SIG-M5 (cell line): ENCODE measurements at places on chromosomes 3 and 15.

DNA sequence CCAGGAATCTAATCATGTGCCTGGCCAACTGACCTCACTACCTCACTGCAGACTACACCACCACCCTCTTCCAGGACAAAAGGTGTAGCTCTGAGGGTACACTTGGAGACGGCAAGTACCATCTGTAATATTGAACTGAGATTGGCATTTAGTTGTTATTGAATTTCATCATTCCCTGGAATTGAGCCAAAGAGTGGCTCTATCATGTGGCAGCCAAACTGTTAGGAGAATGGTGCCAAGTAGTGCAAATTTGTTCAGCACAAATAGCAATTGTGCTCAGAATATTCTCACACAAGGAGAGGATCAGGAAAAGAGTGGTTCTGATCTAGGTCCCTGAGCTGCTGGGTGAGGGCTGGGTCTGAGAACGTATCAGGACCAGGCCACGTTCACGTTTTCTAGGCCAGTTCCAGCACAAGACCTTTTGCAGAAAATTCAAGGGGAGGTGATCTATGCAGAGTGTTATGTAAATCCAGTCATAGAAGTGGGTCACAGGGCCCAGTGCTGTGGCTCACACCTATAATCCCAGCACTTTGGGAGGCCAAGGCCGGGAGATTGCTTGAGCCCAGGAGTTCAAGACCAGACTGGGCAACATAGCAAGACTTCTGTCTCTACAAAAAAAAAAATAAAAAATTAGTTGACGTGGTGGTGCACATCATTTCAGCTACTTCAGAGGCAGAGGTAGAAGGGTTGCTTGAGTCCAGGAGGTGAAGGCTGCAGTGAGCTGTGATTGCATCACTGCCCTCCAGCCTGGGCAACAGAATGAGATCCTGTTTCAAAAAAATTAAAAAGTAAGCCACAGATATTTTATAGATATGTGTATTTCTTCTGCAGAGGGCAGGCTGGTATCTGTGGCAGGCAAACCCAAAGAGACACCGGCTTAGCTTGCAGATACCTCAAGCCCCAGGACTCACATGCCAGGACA, 31.9 kb upstream of the CFAP161 start:
- DNase-seq: no peak

DNA sequence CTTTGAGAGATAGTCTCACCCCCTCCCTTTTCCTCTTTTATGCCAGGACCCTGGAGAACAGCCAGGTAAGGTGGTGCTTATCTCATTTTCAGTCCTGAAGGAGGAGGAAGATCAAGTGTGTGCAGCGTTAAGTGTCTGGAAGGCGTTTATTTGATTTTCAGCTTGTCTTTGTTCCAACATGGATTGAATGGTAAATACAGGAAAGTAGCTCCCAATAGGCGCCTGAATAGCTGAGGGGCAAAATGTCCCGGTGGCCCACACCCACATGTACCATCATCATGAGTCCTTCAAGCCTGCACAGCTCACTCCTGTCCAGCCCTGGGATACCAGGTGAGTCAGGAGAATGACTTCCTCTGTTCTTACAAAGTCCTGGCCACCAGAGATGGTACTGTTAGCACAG, 73.5 kb downstream of the CEMIP start:
- no peak for DNase-seq

DNA sequence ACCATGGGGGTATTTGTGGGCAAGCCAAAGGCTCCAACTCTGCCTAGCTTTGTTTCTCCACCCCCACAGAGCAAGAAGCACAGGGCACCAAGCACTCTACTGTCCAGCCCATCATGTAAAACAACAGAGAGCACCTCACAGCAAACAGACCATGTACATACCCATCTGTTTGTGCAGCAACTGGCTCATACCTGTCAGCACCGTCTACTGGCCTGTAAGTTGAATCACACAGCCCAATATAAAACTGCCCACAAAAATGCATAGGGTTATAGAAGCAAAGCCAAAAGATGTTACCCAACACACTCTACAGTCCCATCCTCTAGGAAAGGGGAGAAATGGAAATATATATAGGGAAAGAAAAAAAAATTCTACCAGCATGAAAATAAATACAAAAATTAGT, 139.7 kb upstream of the CPNE4 start:
- no peak for DNase-seq

DNA sequence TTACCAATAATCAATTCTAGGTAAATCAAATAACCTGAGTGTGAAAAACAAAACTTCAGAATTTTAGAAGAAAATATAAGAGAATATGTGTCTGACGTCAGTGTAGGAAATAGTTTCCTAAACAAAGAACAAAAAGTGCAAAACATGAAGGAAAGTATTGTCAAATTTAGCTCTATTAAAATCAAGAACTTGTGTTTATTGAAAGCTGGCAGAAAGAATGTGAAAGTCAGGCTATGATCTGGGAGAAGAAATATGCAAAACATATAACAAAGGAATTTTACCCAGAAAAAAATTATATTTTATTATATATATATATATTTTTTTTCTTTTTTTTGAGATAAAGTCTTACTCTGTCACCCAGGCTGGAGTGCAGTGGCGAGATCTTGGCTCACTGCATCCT, 129.1 kb upstream of the ANKRD28 start:
- DNase-seq: no peak

- no peak for DNase-seq
Observed at GRCh38 chr15:71447328-71448250, 332.3 kb downstream of the THSD4 start.

DNA sequence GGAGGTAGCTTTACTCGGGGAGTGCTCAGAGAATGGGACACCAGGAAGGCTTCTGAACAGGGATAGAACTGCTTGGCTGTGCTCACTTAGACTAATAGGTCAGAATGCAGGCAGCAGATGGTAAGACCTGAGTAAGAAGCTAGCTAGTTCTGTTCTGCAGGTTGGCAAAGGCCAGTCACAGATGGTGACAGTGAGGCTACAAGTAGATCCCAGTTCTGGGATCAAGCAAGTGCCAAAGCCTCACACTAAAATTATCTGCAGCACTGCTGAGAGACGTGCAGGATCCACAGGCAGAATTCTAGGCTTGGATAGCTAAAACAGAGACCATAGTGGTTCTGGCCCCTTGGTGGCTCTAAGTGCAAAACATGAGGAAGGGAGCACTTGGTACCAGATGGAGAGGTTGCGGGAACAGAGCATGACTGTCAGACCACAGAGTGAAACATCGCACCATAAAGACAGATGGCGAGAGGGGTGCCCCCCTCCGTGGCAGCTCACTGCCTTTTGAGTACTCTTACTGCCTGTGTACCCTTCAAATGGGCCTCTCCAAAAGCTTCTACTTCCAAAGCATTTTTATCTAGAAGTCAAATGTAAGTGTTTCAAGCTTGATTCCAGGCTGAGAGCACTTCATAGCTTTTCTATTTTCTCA, 3.6 kb upstream of the GLCE start:
- DNase-seq: no peak

DNA sequence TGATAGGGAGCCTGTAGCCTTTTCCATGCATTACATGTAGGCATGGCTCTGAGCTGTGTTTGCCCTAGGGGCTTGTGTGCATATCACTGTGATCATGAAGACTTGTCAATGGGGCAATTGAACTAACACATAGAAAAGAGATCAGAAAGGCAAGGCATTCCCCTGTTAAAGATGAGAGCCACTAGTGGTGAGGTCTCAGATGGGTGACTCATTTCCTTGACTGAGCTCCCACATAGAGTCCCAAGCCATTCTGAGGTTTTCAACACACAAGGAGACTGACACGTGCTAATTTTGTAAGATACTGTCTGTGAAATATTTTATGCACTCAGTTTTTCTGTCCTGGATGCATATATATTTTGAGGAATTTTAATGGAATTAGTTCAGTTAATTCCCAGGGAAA, 53.8 kb downstream of the SAMMSON start:
- peak; percentile 5 for DNase-seq
